Stimulated activated CD8-positive, alpha-beta memory T cell treated with anti-CD3 and anti-CD28 coated beads, Interleukin-7, amount 100 ng/mL, for 1 hour (primary cell): ENCODE measurements at places on chromosomes 4 and X.

- no peak for DNase-seq
These were observed 1155.5 kb upstream of the PABPC4L start for GRCh38 chr4:135357091-135357490.

DNA sequence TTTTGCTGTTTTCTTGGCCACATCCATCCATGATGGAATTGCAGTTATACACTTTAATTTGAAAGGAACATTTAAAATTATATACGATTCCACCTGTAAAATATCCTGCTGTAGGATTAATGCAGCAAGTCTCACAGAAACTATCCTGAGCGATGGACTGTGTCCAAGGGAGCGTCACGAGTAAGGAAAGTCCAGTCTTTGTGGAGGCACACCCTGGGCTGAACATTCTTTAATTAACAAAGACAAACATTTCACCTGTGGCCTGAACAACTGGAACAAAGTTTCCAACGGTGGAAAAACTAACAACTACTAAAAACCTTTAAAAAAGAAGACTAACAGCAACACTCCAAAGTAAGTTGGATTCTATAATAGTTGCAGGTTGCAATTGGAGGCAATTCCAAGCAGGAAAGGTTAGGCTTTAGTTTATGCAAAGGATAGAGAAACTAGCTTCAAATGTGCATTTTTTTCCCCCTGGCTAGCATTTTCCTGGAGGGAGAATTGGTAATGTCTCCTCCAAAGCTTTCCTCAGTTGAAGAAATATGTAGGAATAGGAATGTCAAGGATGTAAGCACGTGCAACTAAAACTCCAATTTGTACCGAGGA is 11.0 kb downstream of the EREG start:
- no peak for DNase-seq

GRCh38 chr4:37443137-37443536 is 198.6 kb downstream of the NWD2 start:
- no peak for DNase-seq

GRCh38 chr4:169758401-169758962 is 738 bp upstream of the HPF1 start:
- no peak for DNase-seq
